GM23338 (cell line): ENCODE measurements at places on chromosomes 1 and 21. TPM values are rescaled to one million over a fixed set of nuclear protein-coding genes. Genes with fewer than 3 reads are reported as not detected.
A peak's percentile ranks its signal among the peaks of the same experiment; 100 is the strongest.

MYOM3 gene
- total RNA-seq, result not detected in 2 replicates

RAB42 gene
- 17.7 and 22.5 TPM in 2 replicates for total RNA-seq

ASH1L gene
- 17.4 and 23.6 TPM in 2 replicates for total RNA-seq

NR1I3 gene
- total RNA-seq, result not detected in 2 replicates

ADGRB2 gene
- total RNA-seq, result 20.9 and 27.8 TPM in 2 replicates

FAM72A gene
- 15.3 and 19.1 TPM in 2 replicates for total RNA-seq

MYOCOS gene
- not detected in 2 replicates for total RNA-seq

S100A9 gene
- total RNA-seq, result not detected in 2 replicates

CCDC27 gene
- 0.45 TPM in 1 of 2 replicates, not detected in the other for total RNA-seq

CYP2J2 gene
- total RNA-seq, result 1.5 and 2.3 TPM in 2 replicates

LAMTOR2 gene
- total RNA-seq, result 35.2 and 67.3 TPM in 2 replicates

GRCh38 chr1:104082221-104082620 lies 332.5 kb downstream of the AMY1C start:
- no peak for DNase-seq

DNA sequence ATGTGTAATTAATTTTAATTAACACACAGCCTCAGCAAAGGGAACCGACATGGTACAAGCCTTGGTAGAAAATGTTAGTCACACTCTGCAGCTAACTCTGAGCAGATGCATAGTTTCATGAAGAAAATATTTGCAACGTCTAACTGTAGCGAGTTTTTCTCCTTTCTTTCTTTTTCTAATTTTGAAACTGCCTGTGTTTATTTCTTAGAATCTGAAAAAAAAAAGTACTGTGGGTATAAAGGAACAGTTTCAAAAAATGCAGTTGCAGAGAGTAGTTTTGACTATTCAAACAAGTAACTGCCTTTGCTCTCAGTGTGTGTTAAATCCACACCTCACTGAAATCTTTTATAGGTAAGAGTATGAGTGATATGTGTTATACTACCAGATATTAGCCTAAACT lies 149.9 kb upstream of the C1orf105 start:
- DNase-seq, result no peak

GRCh38 chr1:19345391-19345790 lies 33.3 kb downstream of the SLC66A1 start:
- no peak for DNase-seq

DNA sequence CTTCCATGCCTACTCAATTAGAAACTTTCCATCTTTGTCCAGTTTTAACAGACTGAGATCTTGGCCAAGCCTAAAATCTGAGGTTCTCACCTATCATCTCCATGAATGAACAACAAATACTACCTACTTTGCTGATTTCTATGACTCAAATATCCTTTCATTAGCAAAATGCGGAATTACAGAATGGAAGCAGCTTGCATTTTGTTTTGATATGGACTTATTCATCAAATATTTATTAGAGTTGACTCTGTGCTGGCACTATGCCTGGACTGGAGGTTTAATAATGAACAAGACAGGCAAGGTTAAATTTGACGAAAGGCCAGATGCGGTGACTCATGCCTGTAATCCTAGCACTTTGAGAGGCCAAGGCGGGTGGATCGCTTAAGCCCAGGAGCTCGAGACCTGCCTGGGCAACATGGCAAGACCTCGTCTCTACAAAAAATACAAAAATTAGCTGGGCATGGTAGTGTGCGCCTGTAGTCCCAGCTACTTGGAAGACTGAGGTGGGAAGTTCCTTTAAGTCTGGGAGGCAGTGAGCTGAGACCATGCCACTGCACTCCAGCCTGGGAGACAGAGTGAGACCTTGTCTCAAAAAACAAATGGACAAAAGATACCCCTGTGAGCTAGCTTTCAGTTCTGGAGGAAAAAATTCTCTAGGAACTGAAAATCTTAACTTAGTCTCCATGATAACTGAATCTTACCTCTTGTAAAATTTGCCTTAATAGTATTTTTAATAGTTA lies 29.4 kb upstream of the SOD1 start:
- DNase-seq, result no peak

DNA sequence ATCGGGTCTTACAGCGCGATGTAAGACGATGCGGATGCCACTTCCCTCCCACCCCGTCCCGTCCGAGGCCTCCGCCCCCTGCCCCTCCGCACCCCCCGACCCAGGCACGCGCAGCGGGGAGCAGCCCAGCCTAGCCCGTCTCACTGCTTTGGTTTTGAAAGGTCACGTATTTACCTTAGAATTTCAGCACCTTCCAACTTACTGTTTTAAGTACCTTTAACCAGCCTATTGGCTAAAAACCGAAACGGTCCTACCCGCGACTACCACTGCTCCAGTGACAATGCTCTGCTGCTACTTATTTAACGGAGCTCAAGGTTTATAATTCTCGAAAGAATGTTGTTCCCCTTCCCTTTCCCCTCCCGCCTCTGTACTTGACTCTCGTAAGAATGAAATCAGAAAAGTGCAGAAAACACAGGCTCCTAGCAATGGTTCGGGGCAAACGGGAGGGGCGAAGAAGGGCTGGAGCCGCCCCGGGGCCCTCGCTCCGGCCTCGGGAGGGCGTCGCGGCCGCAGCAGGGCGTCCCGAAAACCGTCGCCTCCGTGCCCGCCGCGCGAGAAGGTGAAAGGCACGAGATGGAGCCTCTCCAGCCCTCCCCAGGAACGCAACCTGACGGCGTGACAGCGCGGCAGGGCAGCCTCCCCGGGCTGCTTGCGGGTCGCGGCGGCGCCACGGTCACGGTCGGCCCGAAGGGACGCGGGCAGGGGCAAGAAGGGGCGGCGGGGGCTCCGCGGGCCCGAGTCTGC lies 667 bp downstream of the TMEM50B start:
- DNase-seq, result peak; percentile 71

- DNase-seq, result no peak
Measured at GRCh38 chr1:246108278-246108925, 398.7 kb downstream of the SMYD3 start.

DNA sequence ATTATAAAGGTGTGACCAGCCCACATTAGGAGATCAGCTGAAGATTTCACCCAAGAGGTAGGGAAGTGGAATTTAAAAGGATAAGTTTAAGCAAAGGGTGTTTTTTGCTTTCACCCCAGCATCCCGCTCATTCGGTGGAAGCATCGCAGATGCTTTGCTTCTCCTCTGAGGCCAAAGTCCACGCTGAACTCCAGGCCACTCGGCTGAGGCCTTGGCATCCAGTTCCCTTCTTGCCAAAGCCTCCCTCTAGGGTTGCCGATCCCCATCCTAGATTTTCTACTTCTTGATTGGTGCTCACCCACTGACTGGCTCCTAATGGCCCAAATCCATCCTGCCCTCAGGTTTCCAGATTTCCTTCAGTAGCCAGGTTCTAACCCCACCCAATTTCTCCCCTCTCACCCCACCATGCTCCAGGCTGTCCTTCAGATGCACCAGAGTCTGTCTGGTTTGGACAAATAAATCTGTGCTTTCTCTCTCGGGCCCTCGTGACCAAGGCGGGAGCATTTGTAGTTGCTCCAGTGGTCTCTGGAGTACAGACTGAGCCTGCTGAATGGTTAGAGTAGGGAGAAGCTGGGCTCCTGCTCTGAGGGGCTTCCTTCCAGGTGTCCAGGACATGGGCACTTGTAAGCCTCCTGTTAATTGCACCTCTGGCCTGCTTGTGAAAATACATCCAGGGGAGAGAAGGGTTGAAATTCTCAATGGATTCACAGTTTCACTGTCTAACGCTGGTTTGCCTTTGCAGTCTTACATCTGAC lies 193.2 kb downstream of the C1orf94 start:
- DNase-seq, result no peak

DNA sequence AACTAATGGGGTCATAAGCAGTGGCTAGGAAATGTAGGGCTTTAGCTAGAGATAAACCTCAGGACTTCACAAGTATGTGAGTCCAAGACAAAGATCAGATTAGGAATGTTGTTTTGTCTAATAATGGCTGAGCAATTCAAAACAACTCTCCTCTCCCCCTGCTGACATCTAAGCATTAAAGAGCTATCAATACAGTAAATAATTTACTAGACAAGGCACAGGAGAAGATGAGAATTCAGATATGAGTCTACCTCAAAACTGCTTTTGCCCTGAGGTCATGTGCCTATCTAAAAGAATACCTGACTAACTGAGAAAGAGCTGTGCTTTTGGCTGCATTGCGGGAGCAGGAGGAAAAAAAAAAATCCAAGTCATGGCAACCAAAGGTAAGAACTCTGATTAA lies 86.8 kb downstream of the SPATA17 start:
- DNase-seq, result no peak

GRCh38 chr1:83807231-83807630 lies 191.7 kb downstream of the TTLL7 start:
- no peak for DNase-seq

DNA sequence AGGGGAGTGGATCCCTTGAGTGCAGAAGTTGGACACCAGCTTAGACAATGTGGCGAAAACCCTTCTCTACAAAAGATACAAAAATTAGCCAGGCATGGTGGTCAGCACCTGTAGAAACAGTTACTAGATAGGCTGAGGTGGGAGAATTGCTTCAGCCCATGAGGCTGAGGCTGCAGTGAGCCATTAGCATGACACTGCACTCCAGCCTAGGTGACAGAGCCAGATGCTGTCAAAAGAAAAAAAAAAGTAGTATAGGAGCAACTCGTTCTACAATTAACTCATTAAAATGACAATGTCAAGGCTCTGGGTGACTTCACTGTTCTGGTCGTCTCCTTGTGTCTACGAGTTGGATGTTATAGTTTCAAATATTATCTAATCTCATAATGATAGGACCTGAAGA lies 370.6 kb upstream of the NCAM2 start:
- peak; percentile 62 for DNase-seq

DNA sequence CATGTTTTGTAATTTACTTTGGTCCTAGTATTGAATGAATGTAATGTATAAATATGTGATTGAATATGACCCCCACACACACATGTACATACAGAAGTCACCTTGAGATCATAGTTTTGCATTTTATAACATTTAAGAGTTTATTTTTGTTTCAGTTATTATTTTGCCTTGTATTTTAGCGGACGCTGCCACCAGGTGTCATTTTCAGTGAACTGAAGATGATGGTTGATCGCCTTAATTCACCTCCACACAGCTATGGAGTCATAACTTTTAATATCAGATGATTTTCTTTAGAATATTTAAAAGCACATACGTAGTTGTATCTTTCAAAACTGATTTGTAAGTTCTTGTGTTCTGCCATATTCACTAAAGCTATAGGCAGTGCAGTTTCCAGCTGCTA lies 130.4 kb downstream of the DYRK1A start:
- DNase-seq, result peak; percentile 15

GRCh38 chr1:98143403-98143802 lies 222.6 kb upstream of the DPYD start:
- DNase-seq, result no peak

DNA sequence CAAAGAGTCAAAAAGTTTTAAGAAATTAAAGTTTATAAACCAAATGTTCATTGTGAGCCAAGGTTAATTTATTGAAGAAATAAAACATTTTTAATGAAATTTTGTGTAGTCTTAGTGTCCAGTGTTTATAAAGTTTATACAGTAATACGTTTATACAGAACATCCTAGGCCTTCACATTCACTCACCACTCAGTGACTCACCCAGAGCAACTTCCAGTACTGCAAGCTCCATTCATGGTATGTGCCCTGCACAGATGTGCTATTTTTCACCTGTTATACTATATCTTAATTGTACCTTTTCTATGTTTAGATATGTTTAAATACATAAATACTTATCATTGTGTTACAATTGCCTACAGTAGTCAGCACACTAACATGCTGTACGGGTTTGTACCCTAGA lies 33.6 kb downstream of the TYW3 start:
- no peak for DNase-seq

DNA sequence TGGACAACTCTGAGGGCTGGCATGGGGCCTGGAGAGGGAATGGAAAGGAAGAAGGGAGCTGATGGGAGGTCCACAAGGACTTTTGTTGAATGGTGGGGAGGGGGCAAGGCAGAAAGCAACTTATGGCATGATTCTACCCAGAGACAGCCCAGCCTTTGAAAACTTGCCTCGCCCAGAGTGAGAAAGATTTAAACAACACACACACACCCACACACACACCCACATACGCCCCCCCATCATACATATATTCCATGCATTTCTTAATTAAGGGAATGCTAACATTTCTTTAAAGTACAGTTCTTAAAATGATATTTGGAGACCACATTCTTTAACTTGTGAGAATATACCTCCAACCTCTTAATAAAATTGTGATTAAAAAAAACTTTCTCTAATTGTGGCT lies 115.4 kb upstream of the F3 start:
- no peak for DNase-seq

DNA sequence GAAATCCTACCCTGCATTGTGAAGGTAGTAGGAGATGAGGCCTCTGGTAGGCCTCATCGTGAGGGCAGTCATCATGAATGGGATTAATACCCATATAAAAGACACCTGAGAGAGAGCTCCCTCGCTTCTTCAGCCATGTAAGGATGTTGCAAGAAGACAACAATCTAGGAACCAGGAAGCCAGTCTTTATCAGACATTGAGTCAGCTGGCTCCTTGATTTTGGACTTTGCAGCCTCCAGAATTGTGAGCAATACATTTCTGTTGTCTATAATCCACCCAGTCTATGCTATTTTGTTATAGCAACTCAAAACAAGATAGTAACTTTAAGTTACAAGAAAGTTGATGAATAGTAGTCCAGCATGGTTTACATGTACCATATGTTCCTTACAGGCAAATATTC lies 208.5 kb downstream of the KCNT2 start:
- DNase-seq, result no peak

- peak; percentile 21 for DNase-seq
Measured at GRCh38 chr1:37875833-37876232, 16.4 kb upstream of the MTF1 start.

DNA sequence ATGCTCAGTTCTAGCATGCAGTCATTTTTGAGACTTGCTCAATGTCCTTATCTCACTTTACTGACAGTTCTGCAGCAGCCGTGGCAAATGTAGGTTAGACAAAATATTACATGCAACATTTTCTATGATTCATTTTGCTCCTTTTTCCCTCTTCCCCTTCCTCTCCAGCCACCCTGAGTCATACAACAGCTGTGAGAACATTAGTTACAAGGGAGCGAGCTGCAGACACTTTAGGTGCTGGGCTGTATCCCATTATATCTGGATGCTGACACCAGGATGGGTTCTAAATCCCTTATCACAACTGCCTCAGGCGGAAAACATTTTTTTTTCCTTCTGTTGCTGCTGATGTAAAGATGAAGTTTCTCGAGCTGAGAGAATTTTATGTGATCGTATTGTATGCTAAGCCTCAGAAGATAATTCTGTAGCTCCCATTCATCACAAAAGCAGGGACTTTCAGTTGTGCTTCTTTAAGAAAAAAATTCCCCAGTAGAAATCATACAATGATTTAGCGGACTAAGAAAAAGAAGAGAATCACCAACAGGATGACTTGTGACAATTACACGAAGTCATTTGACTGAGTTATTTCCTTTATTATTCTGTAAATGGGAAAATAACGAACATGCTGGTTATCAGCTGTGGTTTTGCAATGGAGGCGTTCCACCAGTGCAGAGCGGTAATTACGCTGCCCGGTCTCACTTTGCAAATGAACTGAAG lies 345.0 kb downstream of the DISC1 start:
- no peak for DNase-seq

DNA sequence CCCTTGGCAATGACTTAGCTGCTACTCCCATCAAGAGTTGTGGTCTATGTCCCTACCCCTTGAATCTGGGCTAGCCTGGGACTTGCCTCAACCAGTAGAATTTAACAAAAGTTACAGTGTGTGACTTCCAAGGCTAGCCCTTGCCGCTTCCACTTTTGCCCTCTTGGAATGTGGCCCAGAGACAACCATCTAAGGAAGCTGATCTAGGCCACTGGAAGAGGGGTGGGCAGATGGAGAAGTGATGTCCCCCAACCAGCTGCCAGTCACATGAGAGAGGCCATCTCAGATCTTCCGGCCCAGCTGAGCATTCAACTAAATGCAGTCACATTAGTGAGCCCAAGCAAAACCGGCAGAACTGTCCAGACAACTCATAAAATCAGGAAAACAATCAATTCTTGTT lies 115.1 kb downstream of the TOMM20 start:
- DNase-seq, result no peak
